ENCODE measurements at places on chromosomes 3 and 15.

DNA sequence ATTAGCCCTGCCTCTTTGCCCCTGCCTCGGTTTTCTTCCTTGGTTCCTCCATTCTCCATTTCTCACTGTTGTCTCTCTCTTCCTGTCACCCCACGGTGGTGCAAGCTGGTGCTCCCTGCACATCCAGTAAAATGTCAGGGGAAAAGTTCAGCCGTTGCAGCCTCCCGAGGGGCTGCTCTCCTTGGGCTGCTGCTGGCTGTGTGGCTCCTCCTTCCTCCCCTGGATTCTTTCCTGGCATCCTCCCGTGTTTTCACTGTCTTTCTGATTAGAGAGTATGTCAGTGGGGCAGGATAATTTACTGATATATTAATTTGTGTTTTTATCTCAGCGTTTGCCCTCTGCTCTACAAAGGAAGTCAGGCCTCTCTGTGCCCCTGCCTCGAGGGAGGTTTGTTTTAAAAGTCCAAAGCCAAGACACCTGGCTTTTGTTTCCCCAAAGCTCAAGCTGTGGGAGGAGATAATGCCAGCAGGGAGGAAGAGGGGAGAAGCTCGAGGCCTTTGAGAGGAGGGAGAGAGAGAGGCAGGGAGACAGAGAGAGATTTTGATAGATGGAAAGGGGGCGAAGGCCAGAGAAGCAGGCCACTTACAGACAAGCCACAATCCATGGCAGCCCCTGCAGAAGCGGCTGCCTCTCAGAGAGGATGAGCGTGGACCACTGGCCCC, 150.3 kb upstream of the NR2F2 start:
- no peak for DNase-seq

GRCh38 chr15:88098361-88098760, 158.2 kb downstream of the NTRK3 start:
- DNase-seq: no peak

DNA sequence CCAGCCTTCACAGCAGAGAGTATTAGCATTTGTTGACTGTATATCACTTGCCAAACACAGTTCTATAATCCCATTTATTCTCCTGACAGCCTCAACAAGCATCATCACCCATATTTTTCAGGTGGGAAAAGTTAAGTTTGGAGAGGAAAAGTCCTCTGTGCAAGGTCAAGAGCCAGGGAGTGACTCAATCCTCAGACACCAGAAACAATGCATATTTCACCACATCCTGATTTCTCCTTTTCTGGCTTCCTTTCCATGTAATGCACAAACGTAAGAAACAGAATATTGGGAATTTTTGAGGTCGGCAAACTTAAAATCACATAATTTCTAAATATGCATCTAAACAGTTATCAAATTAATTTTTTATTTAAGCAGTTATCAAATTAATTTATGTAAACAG, 116.0 kb upstream of the GADL1 start:
- DNase-seq: no peak

- DNase-seq: no peak
These were observed 208.7 kb upstream of the LRIG1 start for GRCh38 chr3:66709532-66709931.

DNA sequence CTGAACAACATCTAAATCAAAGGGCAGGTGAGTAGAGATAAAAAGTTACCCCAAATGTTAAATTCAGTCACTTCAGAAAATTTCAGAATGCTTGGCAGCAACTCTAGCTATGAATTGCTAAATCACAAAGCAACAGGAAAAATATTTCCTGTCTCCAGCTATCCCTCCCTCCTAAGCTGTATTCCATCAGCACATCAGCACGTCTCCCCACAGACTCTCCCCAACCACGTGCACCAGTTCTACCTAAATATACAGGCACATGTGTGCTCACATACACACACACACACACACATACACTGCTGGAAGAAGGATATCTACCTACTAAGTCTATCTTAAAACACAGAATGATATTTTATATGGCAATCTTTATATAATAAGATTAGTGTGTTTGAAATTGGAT, 177.1 kb upstream of the ARHGEF26 start:
- no peak for DNase-seq

DNA sequence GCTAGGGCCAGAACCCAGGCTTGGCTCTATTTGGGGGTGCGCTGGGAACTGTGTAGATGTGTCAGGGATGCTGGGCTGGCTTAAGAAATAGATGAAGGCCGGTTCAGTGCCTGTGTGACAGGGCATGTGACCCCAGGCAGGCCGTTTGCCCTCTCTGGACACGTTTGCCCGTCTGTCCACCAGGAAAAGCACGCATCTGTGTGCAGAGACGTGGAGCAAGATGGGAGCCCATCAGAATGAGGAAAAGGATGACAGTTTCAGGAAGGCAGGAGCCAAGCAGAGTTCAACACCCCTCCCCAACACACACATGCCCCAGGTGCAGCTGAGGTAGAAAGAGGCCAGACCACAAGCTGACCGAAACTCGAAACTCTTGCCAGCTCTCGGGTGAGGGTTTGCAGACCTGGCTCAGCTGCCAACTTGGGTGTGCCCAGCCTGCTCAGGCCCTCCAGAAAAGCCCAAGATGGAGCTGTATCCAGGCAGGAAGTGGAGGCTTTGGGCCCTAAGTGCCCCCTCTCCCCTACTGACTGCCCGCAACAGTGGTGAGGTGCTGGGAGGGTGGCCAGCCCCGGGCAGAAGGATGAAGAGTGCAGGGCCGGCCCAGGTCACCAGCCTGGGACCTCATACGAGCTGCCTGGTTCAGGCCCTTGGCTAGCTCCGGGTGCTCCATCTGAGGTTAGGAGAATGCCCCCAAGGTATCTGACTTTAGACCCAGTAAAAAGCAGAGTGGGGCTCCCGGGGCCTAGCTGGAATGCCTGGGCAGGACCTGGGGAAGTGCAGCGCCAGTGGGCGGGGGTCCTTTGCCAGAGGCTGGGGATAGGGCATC, 10.2 kb upstream of the MESP1 start:
- no peak for DNase-seq

DNA sequence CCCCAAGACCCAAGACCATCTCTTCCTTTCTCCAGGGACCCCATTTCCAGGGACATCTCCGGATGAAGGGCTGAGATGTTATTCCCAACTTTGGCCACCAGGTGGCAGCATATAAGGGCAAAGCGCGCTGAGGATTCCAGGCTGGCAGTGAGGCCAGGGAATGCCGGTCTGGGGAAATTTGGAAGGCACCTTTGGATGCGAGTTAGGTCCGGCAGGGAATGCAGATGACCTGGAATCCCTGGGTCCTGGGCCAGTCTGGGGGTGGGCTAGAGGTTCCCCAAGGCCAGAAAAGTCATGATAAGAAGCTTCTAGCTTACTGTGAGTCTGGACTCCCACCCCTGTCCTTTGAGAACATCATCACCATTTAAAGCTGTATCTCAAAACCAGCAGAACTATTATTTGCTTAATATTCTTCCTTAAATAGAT, 1.6 kb upstream of the CHST13 start:
- peak; percentile 83 for DNase-seq

- DNase-seq: peak; percentile 90
These were observed 24.5 kb upstream of the RAD18 start for GRCh38 chr3:8987645-8988383.

GRCh38 chr3:58482917-58483636, 8.8 kb upstream of the KCTD6 start:
- no peak for DNase-seq

- no peak for DNase-seq
These were observed 1345.0 kb downstream of the NSUN3 start for GRCh38 chr3:95407709-95408463.

- no peak for DNase-seq
These were observed 9.3 kb downstream of the COLQ start for GRCh38 chr3:15512166-15512565.

GRCh38 chr15:56244038-56244810, 545 bp upstream of the RFX7 start:
- peak; percentile 55 for DNase-seq

DNA sequence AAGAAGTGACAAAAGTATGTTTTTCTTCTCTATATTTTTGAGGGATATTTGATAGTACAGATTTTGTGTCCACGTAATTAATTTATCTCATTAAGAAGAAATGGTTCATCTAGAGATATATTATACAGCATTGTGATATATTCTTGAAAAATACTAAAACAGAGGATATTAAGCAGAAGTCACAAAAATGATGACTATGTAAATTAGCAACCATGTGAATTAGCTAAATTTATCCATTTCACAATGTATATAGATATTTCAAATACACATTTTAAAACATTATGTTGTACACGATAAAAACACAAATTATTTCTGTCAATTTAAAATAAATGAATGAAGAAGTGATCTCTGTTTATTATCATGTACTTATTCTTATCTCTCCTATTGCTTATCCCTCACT, 989.5 kb downstream of the TUSC7 start:
- no peak for DNase-seq

GRCh38 chr15:78604420-78604819, 16.4 kb downstream of the CHRNA3 start:
- no peak for DNase-seq

- no peak for DNase-seq
These were observed 34.7 kb upstream of the RSL24D1 start for GRCh38 chr15:55231455-55231854.
